ENCODE measurements at places on chromosomes 3 and 15.
A peak's percentile ranks its signal among the peaks of the same experiment; 100 is the strongest.

GRCh38 chr3:178063461-178063860 is 472.8 kb upstream of the KCNMB2 start:
- no peak for DNase-seq

GRCh38 chr3:194930377-194931204 is 244.9 kb downstream of the FAM43A start:
- DNase-seq: no peak

DNA sequence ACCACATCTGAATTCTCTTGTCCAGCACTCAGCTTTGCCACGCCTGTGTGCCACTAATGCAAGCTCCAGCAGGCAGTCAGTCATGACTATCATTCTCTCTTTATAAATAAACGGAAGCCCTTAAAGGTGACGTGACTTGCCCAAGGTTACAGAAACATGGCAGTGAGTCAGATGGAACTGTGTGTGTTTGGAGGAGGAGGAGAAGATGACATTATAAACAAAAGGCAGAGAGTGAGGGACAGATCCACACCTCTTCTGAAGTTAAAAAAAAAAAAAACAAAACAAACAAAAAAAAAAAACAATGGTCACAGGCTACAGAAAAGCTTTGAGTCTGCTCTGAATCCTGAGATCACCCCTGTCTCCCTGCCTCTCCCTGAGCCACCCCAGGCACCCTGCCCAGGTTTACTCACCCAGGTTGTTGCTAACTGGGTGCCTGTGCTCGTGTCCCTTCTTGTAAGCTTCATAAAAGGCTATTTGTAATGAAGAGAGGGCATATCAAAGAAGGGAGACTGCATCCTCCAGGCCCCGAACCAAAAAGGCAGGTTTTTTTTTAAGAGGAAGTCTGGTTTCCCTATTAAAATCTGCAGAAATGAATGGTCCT is 119.7 kb upstream of the PHLDB2 start:
- DNase-seq: peak; percentile 73

DNA sequence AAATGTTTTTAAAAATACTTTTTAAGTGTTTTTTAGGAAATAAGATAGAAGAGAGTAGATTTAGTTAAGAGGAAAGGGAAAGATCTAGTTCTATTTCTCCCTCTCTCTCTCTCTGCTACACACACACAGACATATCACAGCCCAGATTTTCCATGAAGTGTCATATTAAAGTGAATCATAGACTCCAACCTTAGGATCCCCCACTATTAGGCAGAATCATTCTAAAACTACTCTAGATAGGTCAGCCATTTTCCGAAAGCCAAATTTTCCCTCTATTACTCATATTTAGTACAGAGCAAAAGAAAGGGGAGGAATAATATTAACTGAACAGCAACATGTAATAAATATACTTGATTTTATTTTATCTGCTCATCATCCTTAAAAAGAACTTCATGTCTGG is 45.1 kb upstream of the RSL24D1 start:
- DNase-seq: no peak
